Central memory CD4-positive, alpha-beta T cell (primary cell): ENCODE measurements at places on chromosomes 3 and 15.

- no peak for DNase-seq
Measured at GRCh38 chr3:108035751-108036150, 55.1 kb downstream of the CD47 start.

DNA sequence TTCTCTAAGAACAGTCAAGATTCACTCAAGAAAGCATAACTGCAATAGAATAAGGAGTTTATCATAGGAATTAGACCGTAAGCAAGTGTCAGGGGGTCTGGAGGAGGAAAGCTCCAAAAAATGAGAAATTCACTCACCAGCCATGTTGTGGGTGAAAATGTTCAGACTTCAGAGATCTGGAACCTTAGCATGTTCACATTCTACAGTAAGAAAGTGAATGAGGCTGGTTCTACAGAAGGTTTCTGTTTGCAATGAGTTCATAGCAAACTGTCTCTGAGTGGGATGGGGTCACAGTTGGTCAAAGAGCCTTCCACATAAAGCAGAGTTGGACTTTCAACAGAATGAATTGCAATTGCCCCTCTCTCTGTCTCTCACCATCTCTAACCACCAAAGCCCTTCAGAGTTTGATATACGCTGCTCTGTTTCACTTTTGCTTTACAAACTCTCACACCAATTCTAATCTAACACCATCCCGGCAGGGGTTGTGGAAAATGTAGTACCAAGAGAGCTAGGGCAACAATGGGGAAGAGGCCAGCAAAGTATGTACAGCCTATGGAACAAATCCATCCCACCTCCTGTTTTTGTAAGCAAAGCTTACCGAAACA, 581.8 kb upstream of the UBE2E2 start:
- no peak for DNase-seq

DNA sequence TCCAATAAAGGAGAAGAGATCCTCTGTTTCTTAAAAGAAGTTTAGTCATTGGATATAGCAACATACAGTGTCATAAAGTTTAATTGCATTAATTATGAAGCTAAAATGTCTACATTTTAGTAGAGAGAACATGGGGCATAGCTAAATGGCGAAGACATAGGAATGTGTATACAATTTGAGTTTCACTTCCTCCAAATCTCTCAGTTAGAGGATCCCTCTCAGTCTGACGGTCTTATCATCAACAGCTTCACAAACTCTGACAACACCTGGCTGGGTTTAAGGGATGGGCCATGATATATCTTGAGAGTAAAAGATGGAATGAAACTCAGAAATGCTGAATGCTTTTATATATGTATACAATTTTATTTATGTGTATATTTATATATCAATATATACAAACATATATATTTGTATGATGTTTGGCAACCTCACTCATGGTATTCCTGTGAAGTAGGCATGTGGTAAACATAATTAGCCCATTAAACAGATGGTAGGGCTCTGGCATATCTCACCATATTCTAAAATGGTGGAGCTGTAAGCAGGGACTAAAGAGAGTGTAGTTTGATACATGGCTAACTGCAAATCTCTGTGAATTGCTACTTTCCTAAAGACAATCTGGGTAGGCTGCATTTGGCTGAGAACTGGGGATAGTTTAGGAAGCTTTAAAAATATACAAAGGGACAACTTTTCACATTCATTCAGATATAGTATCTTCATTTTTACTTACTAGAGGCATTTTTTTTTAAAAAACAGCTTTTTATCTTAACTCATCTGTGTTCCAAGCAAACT, 111.6 kb downstream of the TIGIT start:
- no peak for DNase-seq

DNA sequence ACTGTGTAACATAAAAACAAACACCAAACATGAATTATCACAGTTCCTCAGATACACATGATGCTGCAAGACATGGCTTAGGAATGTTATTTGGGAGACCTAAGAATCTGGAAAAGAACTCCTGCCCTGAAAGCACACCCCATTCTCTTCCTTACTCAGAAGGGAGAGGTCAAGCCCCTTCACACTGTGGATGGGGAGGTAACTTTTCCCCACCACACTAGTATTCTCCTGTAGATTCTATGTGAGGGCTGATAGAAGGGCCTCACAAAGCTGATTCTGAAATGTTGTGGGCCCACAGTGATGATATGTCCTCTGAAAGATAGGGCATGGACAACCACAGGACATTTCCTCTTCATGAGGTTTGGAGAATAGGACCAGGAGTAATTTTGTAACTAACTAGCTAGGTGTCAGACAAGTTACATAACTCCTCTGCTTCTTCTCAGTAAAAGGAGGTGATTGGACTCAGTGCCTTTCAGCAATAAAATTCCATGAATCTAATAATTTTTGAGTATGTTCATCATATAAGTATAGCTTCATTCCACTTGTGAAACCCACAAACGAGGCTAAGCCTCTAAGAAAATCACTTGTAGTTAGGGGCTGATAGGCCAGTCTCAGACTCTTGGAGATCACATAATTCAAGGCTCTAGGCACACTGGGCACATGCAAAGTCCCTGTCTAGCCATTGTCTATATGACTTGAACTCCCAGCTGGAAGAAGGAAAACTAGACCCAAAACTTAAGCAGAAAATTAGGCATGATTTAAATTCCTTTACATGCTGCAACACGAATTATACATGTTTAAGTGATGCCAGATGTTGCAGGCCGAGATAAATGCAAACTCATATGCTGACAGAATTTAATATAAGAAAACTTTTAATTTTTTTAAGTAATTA, 7.5 kb downstream of the PTX3 start:
- no peak for DNase-seq

- no peak for DNase-seq
Measured at GRCh38 chr3:142497729-142498128, 49.9 kb upstream of the XRN1 start.

GRCh38 chr3:149655826-149656574, 1.8 kb downstream of the WWTR1 start:
- DNase-seq = no peak

- no peak for DNase-seq
Measured at GRCh38 chr15:78625606-78626280, 4.9 kb upstream of the CHRNA3 start.

GRCh38 chr3:20539666-20540065, 353.7 kb upstream of the SGO1 start:
- DNase-seq = no peak
